Activated T-cell treated with anti-CD3 and anti-CD28 coated beads for 4 hours (primary cell): ENCODE measurements at places on chromosomes 6 and 20.
A peak's percentile ranks its signal among the peaks of the same experiment; 100 is the strongest.

- no peak for DNase-seq
Observed at GRCh38 chr20:33411242-33411641, 9.9 kb upstream of the CDK5RAP1 start.

DNA sequence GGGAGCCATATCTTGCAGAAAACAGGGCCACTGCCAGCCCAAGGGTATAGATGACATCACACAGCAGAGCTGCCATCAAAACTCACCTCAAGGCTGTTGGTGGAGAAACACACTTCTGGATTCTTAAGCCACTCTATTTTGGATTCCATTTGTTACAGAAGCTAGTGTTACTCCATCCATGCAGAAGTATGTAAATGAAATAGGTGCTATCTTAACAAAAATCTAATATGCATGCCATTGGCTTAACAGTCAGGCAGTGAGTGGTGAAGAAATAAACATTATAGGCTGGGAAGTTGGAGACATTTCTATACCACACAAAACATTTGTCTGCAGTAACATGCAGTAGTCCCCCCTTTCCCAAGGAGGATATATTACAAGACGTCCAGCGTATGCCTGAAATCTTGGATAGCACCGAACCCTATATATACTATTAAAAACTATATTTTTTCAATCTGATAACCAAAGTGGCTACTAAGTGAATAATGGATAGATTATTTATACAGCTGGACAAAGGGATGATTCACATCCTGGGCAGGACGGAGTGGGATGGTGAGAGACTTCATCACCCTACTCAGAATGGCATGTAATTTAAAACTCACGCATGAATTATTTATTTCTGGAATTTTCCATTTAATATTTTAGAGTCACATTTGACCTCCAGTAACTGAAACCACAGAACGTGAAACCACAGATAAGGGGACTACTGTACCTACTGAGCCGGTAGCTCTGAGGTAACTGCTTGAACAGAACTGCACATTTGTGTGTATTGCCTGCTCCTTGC is 160.0 kb upstream of the PLN start:
- no peak for DNase-seq

- no peak for DNase-seq
Observed at GRCh38 chr6:22152841-22153240, 144.0 kb downstream of the PRL start.

DNA sequence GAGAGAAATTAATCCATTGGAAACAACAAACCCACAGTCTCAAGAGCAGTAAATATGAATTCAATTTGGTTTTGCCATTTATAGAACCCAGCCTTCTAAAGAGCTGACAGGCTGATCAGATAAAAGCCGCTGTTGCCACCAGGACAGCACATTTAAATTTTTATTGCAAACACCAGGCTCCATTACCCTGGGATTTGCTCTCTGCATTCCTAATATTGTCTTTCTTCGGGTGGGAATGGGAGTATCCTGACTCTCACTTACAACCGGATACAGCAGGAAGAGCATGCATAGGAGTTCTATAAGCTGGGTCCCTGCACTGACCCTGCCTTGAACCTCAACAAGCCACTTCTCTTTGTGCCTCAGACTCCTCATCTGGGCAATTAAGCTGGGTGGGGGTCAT is 142.9 kb downstream of the LRFN2 start:
- DNase-seq: no peak

DNA sequence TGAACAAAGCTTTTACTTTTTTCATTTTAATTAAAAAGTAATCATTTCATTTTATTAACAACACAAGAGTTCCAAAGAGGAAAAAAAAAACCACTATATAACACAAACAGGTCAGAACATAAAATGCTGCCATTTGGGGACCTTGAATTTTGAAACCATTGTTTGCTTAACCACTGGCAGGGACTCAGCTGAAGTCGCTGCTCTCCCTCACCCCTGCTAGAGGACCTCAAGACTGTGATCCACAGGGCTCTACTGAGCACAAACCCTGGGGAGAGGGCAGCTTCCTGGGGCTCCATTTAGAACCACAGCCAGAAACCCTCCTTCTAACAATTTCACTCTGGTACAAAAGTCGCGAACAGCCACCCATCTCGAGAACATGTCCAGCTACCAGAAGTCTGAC is 28.8 kb downstream of the NCOA5 start:
- no peak for DNase-seq

DNA sequence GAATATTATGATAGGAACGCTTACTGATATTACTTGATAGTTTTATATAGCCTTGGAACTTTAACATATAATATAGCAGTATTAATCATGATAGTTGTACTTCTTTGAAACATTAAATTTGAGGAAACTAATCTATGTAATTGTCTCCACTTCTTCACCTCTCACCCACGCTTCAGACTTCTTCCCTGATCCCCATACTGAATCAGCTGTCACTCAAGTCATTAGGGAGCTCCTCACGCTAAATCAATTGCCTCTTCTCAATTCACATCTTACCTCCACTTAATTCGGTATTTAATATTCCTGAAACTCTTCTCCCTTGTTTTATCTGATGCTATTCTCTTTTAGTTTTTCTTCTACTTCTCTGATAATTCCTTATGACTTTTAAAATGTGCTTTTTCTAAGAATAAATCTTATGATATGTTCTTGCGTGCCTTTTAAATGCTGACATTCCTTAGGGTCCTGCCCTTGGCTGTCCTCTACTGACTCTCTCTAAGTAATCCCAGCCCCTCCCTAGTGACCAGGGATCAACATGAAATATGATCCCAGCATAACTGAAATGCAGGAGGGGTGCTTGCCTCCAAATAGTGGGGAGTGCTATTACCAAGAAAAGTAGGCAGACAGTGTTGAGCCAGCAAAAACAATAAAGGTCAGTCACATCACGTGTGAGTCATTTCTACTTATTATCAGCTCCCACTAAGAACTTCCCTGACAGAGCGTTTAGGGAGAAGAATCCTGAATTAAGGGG is 9.9 kb downstream of the ANKRD66 start:
- no peak for DNase-seq

DNA sequence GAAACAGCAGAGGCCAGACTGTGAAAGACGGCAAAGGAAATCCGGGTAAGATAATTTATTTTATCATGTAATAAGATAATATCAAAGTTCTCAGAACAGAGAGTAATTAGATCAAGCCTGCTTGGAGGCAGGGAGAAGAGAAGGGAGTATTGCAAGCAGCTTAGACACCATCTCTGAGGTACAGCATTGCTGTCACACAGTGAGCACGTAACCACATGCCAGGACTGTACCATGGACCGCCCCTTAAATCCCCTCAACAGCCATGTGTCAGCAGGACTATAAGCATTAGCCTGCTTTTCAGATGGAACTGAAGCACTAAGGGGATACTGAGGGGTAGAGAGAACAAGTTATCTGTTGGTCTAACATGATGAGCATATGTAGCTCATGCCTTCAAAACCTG is 141.5 kb downstream of the C6orf118 start:
- no peak for DNase-seq

- DNase-seq: no peak
Observed at GRCh38 chr20:32968478-32969241, 35.6 kb downstream of the SUN5 start.

DNA sequence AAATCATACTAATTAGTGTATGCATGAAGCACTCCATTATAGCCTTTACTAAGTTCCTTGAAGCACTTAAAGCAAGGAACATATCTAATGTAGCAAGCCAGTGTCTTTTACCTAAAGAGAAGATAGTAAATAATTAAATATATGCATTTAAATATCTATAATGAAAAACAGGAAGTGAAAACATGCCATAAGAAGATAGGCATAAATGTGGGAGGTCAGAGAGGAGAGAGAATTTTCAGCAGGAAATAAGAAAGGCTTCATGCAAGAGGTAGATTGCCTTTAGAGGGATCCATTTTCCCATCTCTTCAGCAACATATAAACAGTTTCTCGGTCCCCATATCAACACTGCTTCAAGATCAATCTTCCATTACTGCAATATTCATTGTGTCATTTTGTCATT is 599.8 kb downstream of the FRK start:
- DNase-seq: no peak

GRCh38 chr6:125598422-125598821 is 151.0 kb upstream of the HEY2 start:
- no peak for DNase-seq

GRCh38 chr6:1894954-1895353 is 285.2 kb downstream of the FOXC1 start:
- no peak for DNase-seq

- no peak for DNase-seq
Observed at GRCh38 chr6:47146431-47147174, 104.5 kb upstream of the ADGRF1 start.

DNA sequence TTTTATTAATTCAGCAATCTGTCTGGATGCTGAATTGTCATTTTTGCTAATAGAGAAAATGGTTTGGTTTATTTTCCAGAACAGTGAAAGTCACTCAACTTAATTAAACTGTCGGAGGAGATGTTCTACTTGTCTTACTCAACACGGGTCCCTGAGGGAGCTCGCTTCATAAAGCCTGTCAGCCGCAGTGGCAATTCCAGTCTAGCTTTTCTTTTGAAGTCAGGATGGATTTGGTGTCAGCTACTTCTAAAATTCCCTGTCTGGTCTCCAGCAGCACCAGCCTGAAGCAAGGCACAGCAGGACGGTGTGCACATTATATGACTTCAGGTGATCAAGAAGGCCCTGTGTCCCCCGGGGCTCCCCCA is 261.5 kb downstream of the SLC24A3 start:
- DNase-seq: no peak

DNA sequence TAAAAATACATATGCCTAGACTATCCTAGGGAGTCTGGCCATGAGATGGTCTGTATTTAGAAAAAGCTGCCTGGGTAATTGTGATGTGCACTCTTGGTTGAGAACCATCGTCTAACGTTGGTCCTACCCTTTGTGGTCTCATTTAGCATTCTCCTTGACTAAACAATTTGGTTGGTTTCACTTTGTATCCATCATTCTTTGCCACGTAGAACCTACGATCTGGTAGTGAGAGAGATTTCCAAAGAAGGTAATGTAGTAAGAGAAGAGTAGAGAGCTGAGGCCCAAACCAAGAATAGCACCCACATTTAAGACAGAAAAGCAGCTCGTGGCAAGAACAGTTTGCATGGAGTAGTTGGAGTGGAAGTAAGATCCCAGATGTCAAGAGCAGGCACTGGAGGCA is 219.8 kb downstream of the TMEM200A start:
- no peak for DNase-seq

DNA sequence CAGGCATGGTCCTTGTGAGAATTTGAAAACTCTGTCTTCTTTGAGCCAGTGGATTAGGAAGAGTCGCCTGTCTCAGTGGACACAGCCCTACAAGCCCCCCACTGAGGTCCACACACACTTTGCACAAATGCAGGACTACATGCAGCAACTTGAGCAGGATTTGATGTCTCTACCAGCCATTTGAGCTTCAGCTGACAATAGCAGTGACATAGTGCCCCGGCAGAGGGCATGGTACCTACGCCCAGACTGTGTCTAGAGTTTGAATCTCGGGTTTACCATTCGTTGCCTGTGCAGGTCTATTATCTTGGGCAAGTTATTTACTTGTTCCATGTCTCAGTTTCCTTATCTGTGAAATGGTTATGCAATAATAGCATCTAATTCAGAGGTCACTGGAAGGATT is 580.1 kb downstream of the TFAP2B start:
- no peak for DNase-seq

DNA sequence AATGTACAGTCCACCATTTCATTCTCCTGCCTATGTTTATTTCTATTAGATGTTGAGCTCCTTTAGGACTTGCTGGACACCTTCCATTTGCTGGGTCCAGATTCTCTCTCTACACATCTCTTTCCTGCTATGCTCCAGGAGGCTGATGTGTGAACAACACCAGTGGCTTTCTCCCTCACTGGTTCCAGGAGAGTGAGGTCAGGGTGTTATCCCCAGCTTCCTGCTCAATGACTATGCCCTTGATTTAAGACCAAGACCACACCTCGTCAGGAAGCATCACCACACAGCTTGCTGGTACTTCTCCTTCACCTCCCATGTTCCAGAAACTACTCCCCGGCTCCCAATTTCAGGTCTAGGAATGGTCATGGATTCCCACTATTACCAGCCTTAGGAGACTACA is 31.3 kb upstream of the E2F3 start:
- DNase-seq: no peak

DNA sequence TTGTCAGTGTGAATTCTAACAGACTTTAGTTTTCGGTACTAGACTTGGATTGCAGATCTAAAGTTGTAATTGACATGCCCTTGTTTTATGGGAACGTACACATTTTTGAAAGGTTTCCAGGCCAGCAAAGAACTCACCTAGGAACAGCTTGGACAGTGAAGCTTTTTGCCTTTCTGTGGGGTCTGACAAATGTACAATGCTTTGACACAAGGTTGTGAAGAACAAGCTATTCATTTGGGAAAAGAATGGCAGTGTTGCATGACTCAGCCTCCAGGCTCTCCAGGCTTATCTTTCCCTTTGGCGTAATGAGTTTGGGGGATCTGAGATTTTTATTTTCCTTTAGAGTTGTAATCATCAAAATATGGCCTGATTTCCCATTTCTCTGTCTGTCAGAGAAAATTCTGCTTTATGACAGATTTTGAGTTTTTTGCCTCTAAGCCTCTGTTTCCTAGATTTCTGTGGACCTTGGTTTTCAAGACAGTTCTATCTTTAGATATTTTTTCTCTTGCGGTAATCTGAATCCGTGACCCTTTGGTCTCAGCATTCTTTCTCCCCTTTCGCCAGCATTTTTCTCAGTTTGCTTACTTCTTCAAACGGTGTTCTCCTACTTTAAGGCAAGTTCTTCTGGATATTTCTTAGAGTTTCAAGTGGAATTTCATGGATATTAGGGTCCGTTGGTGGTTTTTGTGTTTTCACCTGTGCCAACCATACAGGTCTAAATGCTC is 221.0 kb downstream of the ADGB start:
- DNase-seq: no peak

- no peak for DNase-seq
Observed at GRCh38 chr20:34362502-34363061, 491 bp upstream of the ITCH start.

DNA sequence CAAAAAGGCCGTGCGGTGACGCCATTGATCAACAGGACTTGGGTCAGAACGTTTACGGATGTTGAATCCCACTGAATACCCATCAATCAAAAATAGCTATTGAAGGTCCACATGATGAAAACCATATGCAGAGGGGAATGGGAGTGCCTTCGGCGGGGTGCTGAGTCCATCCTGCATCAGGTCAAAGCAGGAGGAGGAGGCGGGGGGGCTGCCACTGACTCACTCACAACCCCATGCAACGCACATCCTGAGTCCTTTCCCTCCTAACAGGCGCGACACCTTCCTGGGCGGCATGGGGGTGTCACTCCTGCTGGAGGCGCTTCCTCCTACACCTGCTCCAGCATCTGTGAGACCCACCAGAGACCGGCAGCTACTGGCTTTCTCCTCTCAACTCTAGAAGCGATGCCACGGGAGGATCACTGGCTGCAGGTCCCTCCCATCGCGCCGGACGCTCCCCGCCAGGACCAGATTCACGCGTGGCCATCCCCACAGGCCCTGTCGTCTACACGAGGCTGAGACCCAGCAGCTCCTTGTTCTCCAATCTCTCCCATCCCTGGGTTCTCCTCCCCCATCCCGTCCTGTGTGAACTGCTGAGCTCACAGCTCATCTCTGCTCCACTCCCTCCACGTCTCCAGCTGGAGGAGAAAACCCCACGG is 170.6 kb upstream of the THBS2 start:
- no peak for DNase-seq

GRCh38 chr6:14075095-14075503 is 42.5 kb upstream of the CD83 start:
- DNase-seq: peak; percentile 8

GRCh38 chr6:118705544-118706491 is 54.4 kb upstream of the CEP85L start:
- no peak for DNase-seq
